Nephron progenitor cell (in vitro differentiated cells): ENCODE measurements at places on chromosomes 4 and X.

- no peak overlapping the region for H3K27ac ChIP-seq
- no peak overlapping the region for H3K4me3 ChIP-seq
- DNase-seq: no peak
These were observed 293.6 kb upstream of the PITX2 start for GRCh38 chr4:110916505-110916904.

DNA sequence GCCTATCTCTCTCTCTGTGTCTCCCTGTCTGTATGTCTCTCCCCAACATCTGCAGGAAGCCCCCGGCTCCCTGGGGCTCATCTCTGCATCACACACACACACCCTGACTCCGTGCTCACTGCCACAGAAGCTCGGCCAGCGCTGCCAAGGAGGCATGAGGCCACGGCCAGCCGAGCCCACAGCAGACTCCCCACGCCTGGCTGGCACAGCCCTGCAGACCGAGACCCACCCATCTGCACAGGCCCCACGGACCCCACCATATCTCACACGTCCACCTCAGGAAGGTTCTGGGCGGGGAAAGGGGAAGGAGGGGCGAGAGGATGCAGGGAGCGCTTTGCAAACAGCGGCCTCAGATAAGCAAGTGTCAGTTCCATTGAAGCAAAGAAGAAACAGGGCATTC lies 28.5 kb upstream of the SLC25A6 start:
- peak overlapping the region; percentile 76 for H3K27ac ChIP-seq
- no peaks in the 10 kb centered on the region for H3K4me1 ChIP-seq
- H3K27me3 ChIP-seq: peaks cover 4% of the 10 kb centered on the region
- no peaks in the 10 kb centered on the region for H3K36me3 ChIP-seq
- DNase-seq: no peak

- no peaks in the 10 kb centered on the region for H3K4me1 ChIP-seq
- no peaks in the 10 kb centered on the region for H3K27me3 ChIP-seq
- no peaks in the 10 kb centered on the region for H3K36me3 ChIP-seq
- H3K4me3 ChIP-seq: no peak overlapping the region
- no peak overlapping the region for H3K27ac ChIP-seq
These were observed 109.1 kb upstream of the VMA21 start for GRCh38 chrX:151287954-151288353.

GRCh38 chr4:6516762-6517161 lies 44.3 kb upstream of the PPP2R2C start:
- no peak overlapping the region for H3K4me3 ChIP-seq
- H3K27me3 ChIP-seq: peaks cover 3% of the 10 kb centered on the region
- H3K36me3 ChIP-seq: no peaks in the 10 kb centered on the region
- no peak for DNase-seq

DNA sequence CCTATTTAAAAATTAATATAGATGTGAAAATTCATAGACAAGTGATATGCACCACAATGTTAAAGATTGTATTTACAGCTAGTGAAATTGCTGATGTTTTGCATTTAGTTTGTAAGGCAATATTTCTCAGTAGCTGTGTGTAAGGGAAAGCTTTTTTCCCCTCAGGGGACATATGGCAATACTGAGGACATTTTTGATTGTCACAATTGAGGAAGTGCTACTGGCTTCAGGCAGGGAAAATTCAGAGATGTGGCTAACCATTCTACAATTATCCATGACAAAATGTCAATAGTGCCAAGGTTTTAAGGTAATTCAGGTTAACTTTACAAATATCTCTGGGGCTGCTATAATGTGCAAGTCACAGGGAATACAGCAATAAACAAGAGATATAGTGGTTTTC lies 66.1 kb upstream of the IL15 start:
- no peak overlapping the region for H3K4me3 ChIP-seq
- H3K27ac ChIP-seq: no peak overlapping the region
- H3K27me3 ChIP-seq: peaks cover 7% of the 10 kb centered on the region
- no peak for DNase-seq
- H3K4me1 ChIP-seq: no peaks in the 10 kb centered on the region

DNA sequence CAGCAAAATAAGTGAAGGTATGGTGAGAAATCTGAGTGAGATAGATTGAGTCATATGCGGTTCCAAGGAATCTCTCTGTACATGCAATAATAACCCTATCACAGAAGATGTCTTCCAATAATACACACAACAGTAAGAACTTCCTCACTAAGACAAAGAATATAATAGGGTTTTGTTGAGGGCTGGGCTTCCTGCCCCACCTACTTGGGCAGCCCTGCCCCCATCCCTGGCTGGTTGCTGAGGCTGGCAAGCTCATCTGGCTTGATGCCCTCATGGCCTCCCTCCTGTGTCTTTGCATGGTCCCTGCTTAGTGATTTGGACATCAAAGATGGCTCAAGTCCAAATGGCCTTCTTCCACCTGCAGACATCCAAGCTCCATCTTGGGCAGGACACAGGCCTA lies 2.7 kb downstream of the GEMIN8 start:
- no peak overlapping the region for H3K4me3 ChIP-seq
- no peak overlapping the region for H3K27ac ChIP-seq
- H3K36me3 ChIP-seq: peaks cover 14% of the 10 kb centered on the region
- H3K4me1 ChIP-seq: peaks cover 29% of the 10 kb centered on the region
- no peaks in the 10 kb centered on the region for H3K27me3 ChIP-seq

GRCh38 chrX:153782313-153782712 lies 1.5 kb downstream of the SRPK3 start:
- H3K27me3 ChIP-seq: no peaks in the 10 kb centered on the region
- no peak overlapping the region for H3K4me3 ChIP-seq
- no peak overlapping the region for H3K27ac ChIP-seq
- H3K4me1 ChIP-seq: peaks cover 10% of the 10 kb centered on the region
- DNase-seq: no peak

- H3K4me3 ChIP-seq: no peak overlapping the region
- H3K36me3 ChIP-seq: peaks cover 15% of the 10 kb centered on the region
- H3K27me3 ChIP-seq: peaks cover 4% of the 10 kb centered on the region
These were observed 48.4 kb upstream of the IL9R start for GRCh38 chrX:155949098-155949497.

- no peaks in the 10 kb centered on the region for H3K4me1 ChIP-seq
- H3K27ac ChIP-seq: peak overlapping the region; percentile 49
- peaks cover 2% of the 10 kb centered on the region for H3K27me3 ChIP-seq
- no peaks in the 10 kb centered on the region for H3K36me3 ChIP-seq
- no peak for DNase-seq
These were observed 114.2 kb downstream of the COMMD8 start for GRCh38 chr4:47349326-47349725.

DNA sequence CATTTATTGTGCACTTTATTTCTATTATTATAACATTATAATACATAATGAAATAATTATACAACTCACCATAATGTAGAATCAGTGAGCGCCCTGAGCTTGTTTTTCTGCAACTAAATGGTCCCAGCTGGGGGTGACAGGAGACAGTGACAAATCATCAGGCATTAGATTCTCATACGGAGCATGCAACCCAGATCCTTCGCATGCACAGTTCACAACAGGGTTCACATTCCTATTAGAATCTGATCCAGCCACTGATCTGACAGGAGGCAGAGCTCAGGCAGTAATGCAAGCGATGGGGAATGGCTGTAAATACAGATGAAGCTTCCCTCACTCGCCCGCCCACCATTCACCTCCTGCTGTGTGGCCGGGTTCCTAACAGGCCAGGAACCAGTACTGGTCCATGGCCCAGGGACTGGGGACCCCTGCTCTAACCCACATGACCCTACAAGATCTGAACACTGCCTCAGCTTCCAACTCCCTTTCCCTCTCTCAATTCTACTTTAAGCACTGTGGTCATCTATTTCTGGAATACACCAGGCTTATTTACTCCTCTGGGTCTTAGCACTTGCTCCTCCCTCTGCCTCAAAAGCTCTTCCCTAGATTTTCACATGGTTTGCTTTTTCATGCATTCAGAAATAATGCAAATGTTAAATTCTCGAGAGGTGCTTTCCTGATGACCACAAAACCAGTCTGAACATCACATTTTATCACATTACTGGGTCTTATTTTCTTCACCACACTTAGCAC lies 166.8 kb upstream of the HCCS start:
- no peak for DNase-seq
- H3K27me3 ChIP-seq: no peaks in the 10 kb centered on the region
- peaks cover 4% of the 10 kb centered on the region for H3K4me1 ChIP-seq
